Naive B cell (primary cell): ENCODE measurements at places on chromosomes 6 and 20. TPM values are rescaled to one million over a fixed set of nuclear protein-coding genes. Genes with fewer than 3 reads are reported as not detected.

- H3K4me3 ChIP-seq, result no peak overlapping the region
- H3K4me1 ChIP-seq, result peaks cover 15% of the 10 kb centered on the region
Measured at GRCh38 chr6:42973926-42974325, 5.1 kb downstream of the PEX6 start.

DNA sequence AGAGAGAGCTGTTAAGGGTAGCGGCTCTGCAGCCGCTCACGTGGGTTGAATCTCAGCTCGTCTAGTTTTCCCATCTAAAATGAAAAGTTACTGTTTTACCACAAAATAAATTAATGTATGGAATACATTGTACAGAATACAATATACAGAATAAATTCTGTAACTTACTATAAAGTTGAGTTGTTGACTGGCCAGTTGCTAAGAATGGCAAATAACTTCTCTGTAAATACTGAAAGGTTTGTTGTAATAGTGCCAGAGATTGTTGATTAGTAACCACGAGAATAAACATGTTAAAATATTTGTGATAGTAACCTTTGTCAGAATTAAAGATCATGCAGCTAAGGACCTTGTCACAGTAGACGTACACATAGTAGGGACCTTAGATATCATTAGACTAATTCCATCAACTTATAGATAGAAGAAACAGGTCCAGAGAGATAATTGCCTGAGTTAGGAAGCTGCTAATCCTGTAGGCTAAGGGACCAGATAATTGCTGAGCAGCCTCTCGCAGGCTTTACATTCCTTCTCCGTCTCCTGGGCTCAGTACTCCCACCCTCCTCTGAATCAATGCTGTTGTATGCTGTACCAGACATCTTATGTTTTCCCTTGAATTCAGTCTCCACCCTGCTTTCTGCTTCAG lies 544 bp upstream of the NRM start:
- H3K36me3 ChIP-seq, result peaks cover 3% of the 10 kb centered on the region
- peaks cover 49% of the 10 kb centered on the region for H3K4me1 ChIP-seq
- no peak for DNase-seq

- H3K27me3 ChIP-seq, result no peaks in the 10 kb centered on the region
- no peak overlapping the region for H3K4me3 ChIP-seq
- H3K27ac ChIP-seq, result no peak overlapping the region
- H3K4me1 ChIP-seq, result peaks cover 80% of the 10 kb centered on the region
- no peak for DNase-seq
Measured at GRCh38 chr6:41696788-41697187, 38.6 kb downstream of the TFEB start.

DNA sequence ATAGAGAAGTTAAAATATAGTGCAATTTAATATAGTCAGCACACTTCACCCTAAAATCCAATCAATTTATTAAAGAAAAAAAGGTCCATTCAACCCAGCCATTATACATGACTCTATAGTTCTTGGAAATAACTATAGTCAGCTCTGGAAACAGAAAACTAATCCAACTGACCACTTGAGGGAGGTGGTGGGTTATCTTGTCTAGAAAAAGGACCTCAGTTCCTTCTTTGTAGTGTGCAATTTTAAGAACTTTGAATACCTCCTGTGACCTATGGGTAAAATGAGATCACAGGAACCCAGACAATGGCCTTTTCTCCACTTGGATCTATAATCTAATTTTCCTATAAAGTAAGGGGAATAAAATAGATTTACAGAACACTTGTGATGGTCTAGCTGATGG lies 163.6 kb upstream of the CENPW start:
- H3K36me3 ChIP-seq, result no peaks in the 10 kb centered on the region
- no peak overlapping the region for H3K27ac ChIP-seq
- no peak overlapping the region for H3K4me3 ChIP-seq
- no peaks in the 10 kb centered on the region for H3K27me3 ChIP-seq
- no peaks in the 10 kb centered on the region for H3K4me1 ChIP-seq
- DNase-seq, result no peak

DNA sequence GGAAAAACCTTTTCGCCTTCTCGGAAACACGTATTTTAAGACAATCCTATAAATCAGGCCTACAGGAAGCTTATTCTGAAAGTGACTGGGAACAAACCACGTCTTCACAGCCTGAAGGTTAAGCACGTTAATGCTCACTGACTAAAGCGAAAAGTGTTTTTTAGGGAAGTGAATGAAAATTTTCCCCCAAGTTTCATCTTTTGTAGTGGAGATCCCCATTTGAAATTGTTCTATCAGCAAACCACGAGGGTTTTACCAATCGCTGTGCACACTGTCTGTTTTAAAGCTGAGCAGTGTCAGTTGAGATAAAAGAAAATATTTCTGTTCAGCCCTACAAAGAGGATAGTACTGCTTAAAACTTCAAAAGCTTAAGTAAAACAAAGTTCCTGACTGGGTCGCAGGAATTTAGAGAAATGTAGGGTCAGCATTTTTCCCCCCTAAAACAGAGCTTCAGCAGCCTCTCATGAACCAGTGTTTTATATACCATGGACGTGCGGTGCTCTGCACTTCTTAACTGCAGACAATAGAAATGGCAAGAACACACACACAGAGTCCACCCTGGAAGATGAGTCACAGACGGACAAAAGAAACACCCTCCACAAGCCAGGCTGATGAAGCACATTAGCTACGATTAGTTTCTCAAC lies 34.9 kb downstream of the SLC22A23 start:
- H3K4me1 ChIP-seq, result no peaks in the 10 kb centered on the region
- peaks cover 16% of the 10 kb centered on the region for H3K27me3 ChIP-seq
- H3K36me3 ChIP-seq, result no peaks in the 10 kb centered on the region
- DNase-seq, result no peak
- H3K27ac ChIP-seq, result no peak overlapping the region

GRCh38 chr6:33631971-33632557 lies 10.9 kb downstream of the ITPR3 start:
- H3K36me3 ChIP-seq, result peaks cover 8% of the 10 kb centered on the region
- no peak overlapping the region for H3K4me3 ChIP-seq
- H3K27ac ChIP-seq, result no peak overlapping the region
- no peak for DNase-seq
- H3K27me3 ChIP-seq, result no peaks in the 10 kb centered on the region

DNA sequence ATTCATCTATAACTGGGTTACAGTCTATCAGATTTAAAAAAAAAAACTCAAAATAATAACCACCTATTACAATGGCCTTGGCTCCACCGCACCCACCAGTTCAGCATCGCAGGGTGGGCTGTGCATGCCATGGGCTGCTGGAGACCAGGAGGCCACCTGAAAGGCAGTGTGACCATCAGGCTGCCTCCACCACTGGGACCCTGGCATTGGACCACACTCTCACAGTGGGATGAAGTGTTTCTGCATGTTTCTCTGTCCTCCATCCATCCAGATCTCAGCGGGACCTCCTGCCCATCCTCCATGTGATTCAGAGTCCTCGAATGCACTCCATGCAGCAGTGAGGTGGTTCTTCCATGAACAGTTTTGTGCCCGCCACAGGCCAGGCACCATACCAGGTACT lies 206.1 kb upstream of the CST7 start:
- H3K27me3 ChIP-seq, result no peaks in the 10 kb centered on the region
- H3K4me3 ChIP-seq, result no peak overlapping the region
- no peaks in the 10 kb centered on the region for H3K36me3 ChIP-seq
- no peak for DNase-seq
- peaks cover 11% of the 10 kb centered on the region for H3K4me1 ChIP-seq

DNA sequence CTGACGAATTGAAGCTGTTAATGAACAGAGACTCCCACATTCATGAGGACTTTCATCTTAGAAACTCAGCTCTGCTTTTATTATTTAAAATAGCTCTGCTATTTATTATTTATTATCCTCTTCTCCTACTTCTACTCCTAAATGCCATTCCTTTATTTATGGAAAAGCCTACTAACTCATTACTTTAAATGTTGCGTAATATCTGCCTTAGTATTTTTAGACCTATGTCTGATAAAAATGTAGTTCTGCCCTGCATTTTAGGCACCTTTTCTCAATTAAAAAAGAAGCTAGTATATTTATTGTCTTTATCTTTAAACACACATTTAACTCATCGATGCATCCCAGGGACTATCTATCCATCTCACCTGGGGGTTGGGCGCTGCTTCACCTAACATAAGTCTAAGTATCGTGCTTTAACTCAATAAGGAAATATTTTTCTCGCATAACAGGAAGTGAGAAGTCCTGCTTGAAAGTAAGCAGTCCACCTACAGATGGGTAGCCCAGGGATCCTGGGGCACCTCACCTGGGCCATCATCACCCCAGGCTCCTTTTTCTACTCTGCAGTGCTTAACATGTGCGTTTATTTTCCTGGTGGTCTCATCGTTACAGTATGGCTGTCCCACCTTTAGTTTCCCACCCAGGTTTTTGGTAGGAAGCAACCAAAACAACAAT lies 31.3 kb upstream of the FAM184A start:
- H3K27me3 ChIP-seq, result no peaks in the 10 kb centered on the region
- H3K36me3 ChIP-seq, result no peaks in the 10 kb centered on the region
- no peak overlapping the region for H3K4me3 ChIP-seq
- no peak for DNase-seq
- H3K27ac ChIP-seq, result no peak overlapping the region
- H3K4me1 ChIP-seq, result no peaks in the 10 kb centered on the region

GRCh38 chr6:154909821-154910220 lies 85.3 kb upstream of the TIAM2 start:
- no peak overlapping the region for H3K27ac ChIP-seq
- no peaks in the 10 kb centered on the region for H3K36me3 ChIP-seq
- no peak for DNase-seq
- H3K27me3 ChIP-seq, result no peaks in the 10 kb centered on the region

- peaks cover 19% of the 10 kb centered on the region for H3K4me1 ChIP-seq
- H3K27me3 ChIP-seq, result no peaks in the 10 kb centered on the region
- H3K4me3 ChIP-seq, result no peak overlapping the region
- H3K27ac ChIP-seq, result no peak overlapping the region
- peaks cover 11% of the 10 kb centered on the region for H3K36me3 ChIP-seq
Measured at GRCh38 chr6:35043381-35044130, 97.6 kb downstream of the TCP11 start.

DNA sequence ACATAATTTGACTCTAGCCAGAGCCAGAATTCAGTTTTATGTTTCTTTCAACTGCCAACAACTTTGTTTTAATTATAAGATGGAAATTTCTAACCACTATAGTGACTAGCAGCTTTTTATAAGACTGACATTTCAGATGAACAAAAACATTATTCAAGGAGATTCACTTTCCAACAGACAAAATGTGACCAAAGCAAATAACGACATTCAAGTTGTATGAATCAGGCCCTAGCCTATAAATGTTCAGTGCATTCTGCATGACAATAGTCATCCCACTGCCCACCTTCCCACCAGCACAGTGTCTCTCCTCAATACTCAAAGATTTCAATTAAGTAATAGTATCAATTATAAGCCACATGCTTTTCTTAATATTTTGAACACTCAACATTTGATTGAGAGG lies 200.7 kb downstream of the KHDC1L start:
- no peak for DNase-seq
- peaks cover 8% of the 10 kb centered on the region for H3K36me3 ChIP-seq
- H3K4me3 ChIP-seq, result no peak overlapping the region
- no peak overlapping the region for H3K27ac ChIP-seq
- H3K4me1 ChIP-seq, result peaks cover 6% of the 10 kb centered on the region

- no peaks in the 10 kb centered on the region for H3K27me3 ChIP-seq
Measured at GRCh38 chr6:25995507-25995906, 32.9 kb downstream of the TRIM38 start.

The PKIB gene
- polyA plus RNA-seq, result not detected

The HLA-DMA gene
- 1,359 TPM for polyA plus RNA-seq

The PTCHD4 gene
- polyA plus RNA-seq, result not detected

The SALL4 gene
- not detected for polyA plus RNA-seq
